ENCODE measurements at places on chromosomes 6 and 20.

- DNase-seq, result no peak
Measured at GRCh38 chr6:37473364-37474095, 26.2 kb downstream of the CCDC167 start.

- DNase-seq, result no peak
Measured at GRCh38 chr6:16824845-16825685, 63.8 kb upstream of the ATXN1 start.

- no peak for DNase-seq
Measured at GRCh38 chr6:16851044-16851540, 89.8 kb upstream of the ATXN1 start.

DNA sequence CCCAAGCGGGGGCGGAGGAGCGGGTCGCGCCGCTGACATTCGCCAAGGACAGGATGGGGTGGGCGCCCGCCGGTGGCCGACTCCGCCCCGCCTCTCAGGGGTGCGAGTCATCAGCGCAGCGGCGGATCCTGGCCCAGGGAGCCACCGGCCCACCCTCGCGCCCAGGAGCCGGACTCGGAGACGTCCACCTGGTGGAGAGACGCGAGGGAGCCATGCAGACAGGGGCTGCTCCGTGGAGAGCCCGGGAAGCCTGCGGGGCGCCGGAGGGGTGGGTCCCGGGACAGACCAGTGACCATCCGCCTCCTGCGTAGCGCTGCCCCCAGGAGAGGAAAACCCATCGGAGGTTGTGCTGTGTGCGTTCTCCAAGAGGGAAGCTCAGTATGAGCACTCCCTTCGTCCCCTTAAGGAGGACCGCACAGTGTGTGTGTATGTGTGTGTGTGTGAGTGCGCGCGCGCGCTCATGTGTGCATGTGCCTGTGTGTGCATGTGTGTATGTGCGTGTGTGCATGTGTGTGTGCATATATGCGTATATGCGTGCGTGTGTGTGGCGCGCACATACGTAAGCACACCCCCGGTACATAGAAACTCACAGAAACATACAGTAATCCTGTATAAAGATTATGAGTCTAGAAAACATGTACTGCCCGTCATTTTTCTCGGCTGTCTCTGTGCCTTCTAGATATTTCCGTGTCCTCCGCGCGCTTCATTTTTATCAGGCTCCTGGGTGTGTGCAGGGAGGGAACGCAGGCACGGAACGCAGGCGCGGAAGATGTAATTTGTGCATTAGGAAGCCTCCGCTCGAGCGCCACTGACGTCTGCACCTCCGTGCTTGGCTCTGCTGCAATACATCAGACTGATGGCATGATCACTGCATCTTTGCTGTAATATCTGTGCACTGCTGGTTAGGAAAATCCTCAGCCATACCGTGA, 158.9 kb downstream of the TBXT start:
- DNase-seq, result no peak

GRCh38 chr6:130944486-130944885, 117.3 kb downstream of the SMLR1 start:
- DNase-seq, result no peak

GRCh38 chr6:164208371-164208770, 793.9 kb downstream of the QKI start:
- DNase-seq, result no peak
